ENCODE measurements at places on chromosomes 11 and 22.

DNA sequence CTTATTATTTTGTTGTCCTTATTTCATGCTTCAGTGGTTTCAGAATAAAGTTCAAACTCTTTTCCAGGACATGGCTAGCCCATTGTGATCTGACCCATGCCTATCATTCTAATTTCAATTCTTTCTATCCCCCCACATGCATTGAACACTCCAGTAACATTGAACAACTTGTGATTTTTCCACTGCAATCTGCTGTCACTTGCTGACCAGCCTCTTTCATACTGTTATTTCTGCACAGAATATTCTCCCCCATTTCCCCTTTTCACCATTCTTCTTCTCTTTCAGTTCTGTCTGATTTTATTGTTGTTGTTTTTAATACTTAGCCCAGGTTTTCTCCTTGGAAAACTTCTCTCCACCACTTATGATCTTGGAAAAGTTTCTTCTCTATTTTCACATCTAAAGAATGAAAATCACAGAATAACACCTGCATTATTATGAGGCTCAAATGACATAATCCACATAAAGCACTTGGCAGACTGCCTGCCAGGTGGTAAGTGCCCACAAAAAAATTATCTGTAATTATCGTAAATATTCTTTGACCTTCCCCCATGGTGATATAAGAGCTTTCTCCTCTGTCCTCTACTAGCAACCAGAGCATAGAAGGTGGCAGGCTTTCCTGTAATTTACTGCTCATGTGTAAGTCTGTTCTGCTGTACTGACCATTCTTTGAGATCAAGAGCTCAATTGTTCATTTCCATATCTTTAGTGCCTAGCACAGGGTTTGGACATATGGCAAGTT lies 51.9 kb upstream of the EED start:
- DNase-seq, result no peak

DNA sequence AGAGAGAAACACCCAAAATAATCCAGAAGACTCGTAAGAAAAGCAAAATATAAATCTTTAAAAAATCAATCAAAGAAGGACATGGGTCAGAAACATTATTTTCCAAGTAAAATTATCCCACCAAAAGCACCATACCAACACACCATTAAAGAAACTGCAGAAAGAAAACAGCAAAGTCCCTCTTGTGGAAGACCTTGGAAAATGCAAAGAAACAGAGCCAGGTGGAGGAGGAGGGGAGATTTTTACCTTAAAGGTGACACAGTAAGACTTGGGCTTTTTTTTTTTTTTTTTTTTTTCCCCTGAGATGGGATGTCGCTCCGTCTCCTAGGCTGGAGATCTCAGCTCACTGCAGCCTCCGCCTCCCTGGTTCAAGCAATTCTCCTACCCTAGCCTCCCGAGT lies 123.8 kb downstream of the LARGE1 start:
- DNase-seq, result no peak

- no peak for DNase-seq
Observed at GRCh38 chr11:120645639-120646038, 134.1 kb downstream of the GRIK4 start.

- no peak for DNase-seq
Observed at GRCh38 chr11:111298413-111299100, at the start of gene POU2AF3. POU2AF3 (plus strand) TSS chr11:111298546; CDS start chr11:111298582, 36 bp downstream.

GRCh38 chr11:80473562-80473961 lies 1032.7 kb upstream of the TENM4 start:
- DNase-seq, result no peak

DNA sequence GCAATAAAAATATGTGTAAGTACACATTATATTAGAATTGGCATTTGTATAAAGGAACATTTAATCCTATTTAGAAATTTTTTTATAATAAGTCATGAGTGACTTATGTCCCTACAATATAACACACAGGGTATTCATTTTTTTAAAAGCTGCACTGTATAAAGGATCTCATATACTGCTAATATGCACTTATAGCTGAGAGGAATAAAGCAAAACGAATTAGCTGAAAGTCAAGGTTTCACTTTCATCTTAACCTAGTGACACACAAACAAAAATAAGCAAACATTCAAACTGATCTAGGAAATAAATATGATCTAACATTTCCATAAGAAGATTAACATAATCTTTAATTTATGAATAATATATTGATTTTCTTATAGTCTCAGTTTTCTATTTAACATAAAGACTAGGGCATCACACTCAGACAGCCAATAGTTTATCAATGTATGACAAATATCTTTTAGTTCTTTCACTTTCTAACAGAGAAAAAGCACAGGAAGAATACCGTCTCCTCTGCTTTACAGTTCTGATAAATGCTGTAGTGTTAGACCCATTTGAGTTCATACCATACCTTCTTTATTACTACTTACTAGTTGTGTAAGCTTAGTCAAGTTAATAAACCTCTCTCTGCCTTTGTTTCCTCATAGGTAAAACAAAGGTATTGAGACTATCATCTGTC lies 42.9 kb downstream of the DCDC1 start:
- DNase-seq, result no peak

- DNase-seq, result no peak
Observed at GRCh38 chr22:33350491-33350890, 292.3 kb upstream of the SYN3 start.

- DNase-seq, result no peak
Observed at GRCh38 chr11:18145025-18145424, 12.7 kb downstream of the MRGPRX3 start.

DNA sequence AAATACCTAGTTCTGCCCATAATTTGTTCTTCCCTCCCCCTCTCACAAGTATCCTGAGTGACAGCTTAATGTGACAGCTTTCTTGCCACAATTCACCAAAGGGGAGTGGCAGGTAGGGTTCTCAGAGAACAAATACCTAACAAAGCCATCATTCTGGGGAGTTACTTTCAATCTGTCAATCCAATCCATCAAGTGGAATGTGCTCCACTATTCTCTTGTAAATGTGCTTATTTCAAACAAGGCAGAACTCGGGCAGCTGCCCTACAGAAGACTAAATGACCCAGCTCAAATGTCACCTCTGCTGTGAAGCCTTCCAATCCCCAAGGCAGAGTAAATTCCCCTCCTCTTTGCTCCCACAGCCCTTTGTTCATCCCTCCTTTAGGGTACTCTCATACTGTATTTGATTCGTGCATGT lies 27.8 kb downstream of the LGR4 start:
- DNase-seq, result no peak

DNA sequence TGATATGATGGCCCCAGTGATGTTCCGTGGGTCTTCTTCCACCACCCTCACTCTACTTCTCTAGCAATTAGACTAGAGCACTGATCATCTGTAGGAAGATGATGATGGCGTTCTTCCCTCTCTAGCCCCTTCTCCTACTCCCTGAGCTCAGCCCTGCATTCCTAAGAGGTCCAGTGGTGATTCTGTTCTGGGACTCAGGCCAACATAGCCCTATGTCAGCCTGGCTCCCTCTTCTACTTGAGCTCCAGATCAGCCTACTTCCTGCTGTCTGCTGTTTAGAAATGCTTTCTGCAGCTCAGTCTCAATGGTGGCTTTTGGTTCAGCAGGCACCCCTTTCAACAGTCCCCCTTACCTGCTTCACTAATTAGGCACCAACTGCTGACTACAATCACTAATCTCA lies 86.1 kb upstream of the ZBED5 start:
- no peak for DNase-seq

All from stimulated activated CD8-positive, alpha-beta memory T cell treated with anti-CD3 and anti-CD28 coated beads, Interleukin-4, amount 100 ng/mL, for 24 hours (primary cell).